ENCODE measurements at places on chromosomes 3 and 15. TPM values are rescaled to one million over a fixed set of nuclear protein-coding genes. Genes with fewer than 3 reads are reported as not detected.

The ECT2 gene
- 22.3 TPM for total RNA-seq

The ZNF80 gene
- not detected for total RNA-seq

The GAP43 gene
- 0.61 TPM for total RNA-seq

The SPINK8 gene
- not detected for total RNA-seq

The HHLA2 gene
- total RNA-seq = 148 TPM

- no peak for DNase-seq
Observed at GRCh38 chr3:64410226-64410625, 185.0 kb upstream of the PRICKLE2 start.

DNA sequence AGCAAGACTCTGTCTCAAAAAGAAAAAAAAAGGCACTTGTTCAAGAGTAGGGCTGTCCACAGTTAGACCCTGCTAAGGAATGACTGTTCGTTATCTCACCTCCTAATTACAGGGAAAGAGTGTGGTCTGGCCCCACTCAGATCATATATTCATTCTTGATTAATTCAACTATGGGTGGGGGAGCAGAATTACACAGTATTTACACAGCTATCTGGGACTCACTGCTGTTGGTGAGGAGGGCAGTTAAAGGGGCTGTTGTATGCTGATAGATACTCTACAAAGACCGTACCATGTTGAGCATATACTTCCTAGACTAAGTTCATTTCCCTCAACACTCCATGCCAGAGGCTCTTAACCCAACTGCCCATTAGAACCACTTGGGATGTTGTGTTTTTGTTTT is 3.8 kb upstream of the ZNF620 start:
- DNase-seq = no peak
